Adrenal gland (tissue), 19 donors: ENCODE measurements at places on chromosomes 2 and 18. TPM values are rescaled to one million over a fixed set of nuclear protein-coding genes. Genes with fewer than 3 reads are reported as not detected.

Gene SERPINB13
- not detected for total RNA-seq

Gene CIAO1
- total RNA-seq, result 92.5 TPM

DNA sequence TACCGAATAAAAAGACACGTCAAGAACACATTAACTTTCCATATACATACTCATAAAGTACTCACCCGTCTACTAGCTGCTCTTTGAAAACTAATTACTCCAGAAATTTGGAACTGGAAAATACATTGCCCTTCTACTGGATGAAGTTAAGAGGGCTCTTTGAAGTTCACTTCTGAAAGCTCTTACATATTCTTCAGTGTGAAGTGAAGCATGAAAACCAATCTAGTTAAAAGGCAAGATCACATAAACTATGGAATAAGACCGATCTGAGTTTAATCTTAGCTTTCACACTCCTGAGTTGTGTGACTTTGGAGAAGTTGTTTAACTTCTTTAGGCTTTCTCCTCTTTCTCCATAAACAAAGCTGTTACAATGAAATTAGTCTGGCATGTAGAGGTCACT is 38.5 kb downstream of the REV1 start:
- no peak for DNase-seq
- H3K36me3 ChIP-seq, result peaks cover 44% of the 10 kb centered on the region
- no peak overlapping the region for H3K4me3 ChIP-seq
- H3K27me3 ChIP-seq, result no peaks in the 10 kb centered on the region
- H3K4me1 ChIP-seq, result peaks cover 12% of the 10 kb centered on the region
- H3K27ac ChIP-seq, result no peak overlapping the region

- no peak overlapping the region for H3K4me3 ChIP-seq
- H3K27ac ChIP-seq, result no peak overlapping the region
- no peak for DNase-seq
- no peaks in the 10 kb centered on the region for H3K27me3 ChIP-seq
- peaks cover 74% of the 10 kb centered on the region for H3K36me3 ChIP-seq
Observed at GRCh38 chr2:105344704-105345345, 7.5 kb downstream of the C2orf49 start.

GRCh38 chr2:31324016-31324633 is 90.2 kb downstream of the EHD3 start:
- H3K4me3 ChIP-seq, result no peak overlapping the region
- H3K27ac ChIP-seq, result no peak overlapping the region
- peaks cover 4% of the 10 kb centered on the region for H3K4me1 ChIP-seq
- no peaks in the 10 kb centered on the region for H3K36me3 ChIP-seq

DNA sequence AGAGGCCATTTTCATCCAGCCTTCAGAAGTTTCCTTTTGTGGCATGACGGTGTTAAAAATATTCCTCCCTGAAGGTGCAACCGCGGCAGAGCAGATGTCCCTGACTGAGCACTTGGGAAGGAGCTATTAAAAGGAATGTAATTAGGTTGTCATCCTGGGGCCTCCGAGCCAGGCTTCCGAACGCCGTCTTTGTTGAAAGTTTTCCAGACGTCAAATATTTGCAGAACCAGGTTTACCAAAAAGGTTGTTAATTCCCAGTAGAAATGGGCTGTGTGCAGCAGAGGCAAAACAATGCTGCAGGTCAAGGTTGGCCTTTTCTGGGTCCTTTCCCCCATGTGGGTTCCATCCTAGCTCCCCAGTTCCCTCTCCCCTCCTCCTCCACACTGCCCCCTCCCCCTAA is 110.0 kb upstream of the STPG4 start:
- no peak for DNase-seq
- H3K4me1 ChIP-seq, result peaks cover 6% of the 10 kb centered on the region
- no peak overlapping the region for H3K27ac ChIP-seq
- no peak overlapping the region for H3K4me3 ChIP-seq
- no peaks in the 10 kb centered on the region for H3K27me3 ChIP-seq

DNA sequence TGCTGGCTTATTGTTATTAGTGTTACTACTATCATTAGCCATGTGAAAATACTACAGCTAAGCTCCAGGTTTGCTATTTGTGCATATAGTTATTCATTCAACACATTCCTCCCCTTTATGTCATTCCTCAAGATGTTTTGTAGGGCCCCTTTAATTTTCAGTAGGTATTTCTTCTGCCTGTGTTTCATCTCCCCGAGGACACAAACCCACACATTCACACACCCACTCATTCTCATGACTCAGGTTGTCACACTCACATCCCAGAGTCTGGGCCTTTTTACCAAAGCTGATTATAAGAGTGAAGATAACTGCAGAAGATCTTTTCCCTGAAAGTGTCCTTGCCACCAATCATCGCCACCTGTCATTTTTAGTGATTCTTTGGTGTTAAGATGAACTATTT is 68.6 kb upstream of the SPOPL start:
- no peaks in the 10 kb centered on the region for H3K27me3 ChIP-seq
- no peak for DNase-seq
- no peaks in the 10 kb centered on the region for H3K36me3 ChIP-seq
- H3K4me1 ChIP-seq, result no peaks in the 10 kb centered on the region

GRCh38 chr2:99974275-99974674 is 168.1 kb downstream of the AFF3 start:
- H3K27ac ChIP-seq, result no peak overlapping the region
- DNase-seq, result no peak
- no peaks in the 10 kb centered on the region for H3K4me1 ChIP-seq

DNA sequence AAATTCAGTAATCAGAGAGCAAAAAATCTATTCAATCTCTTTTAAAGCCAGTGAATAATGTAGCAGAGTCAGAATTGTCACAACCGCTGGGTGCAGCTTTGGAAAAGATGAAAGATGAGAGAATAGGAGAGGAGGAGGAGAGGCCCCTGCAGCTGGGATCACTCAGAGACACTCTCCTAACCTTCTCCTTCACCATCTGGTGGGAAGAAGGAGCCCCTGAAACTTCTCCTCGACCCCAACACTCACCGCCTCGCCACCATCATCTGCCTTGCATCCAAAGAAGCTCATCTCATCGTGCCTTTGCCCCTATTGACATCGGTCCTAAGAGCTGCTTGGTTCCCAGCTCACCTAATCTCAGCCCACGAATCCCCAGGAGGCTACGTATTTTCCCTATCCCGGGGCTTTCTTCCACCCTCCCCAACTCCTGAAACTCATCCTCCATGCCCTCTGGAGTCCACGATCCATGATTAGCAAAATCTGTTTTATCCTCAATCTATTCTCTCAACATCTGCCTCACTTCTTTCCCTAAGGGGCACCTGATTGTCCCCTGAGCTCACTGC is 58.5 kb downstream of the PKDCC start:
- no peaks in the 10 kb centered on the region for H3K36me3 ChIP-seq
- H3K27ac ChIP-seq, result no peak overlapping the region

DNA sequence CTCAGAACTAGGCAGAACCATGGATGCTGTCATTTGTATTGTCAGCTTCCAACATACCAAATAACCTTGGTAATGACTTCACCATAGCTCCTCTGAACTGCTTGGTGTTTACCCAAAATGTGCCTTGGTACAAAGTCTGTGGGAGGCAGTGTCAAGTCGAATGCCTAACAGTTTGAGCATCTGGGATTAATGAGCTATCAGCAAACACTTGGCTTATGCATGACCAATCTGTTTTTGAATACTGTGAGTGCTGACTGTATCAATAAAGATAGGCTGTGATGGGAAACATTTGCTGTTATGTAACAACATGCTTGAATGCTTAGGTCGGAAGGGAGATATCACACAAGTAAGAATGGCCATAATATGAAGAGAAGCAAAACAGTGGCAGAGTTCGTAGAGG is 455.4 kb downstream of the CMPK2 start:
- no peaks in the 10 kb centered on the region for H3K27me3 ChIP-seq
- no peak for DNase-seq
- H3K36me3 ChIP-seq, result no peaks in the 10 kb centered on the region
- H3K4me3 ChIP-seq, result no peak overlapping the region
- H3K4me1 ChIP-seq, result no peaks in the 10 kb centered on the region
